ENCODE measurements at places on chromosomes 3 and 15. TPM values are rescaled to one million over a fixed set of nuclear protein-coding genes. Genes with fewer than 3 reads are reported as not detected.

TRH gene
- total RNA-seq = not detected

RFC4 gene
- 13.0 TPM for total RNA-seq

C3orf22 gene
- not detected for total RNA-seq

PPP4R2 gene
- total RNA-seq = 77.6 TPM

RTP4 gene
- not detected for total RNA-seq

LRTM1 gene
- not detected for total RNA-seq

AMIGO3 gene
- 0.52 TPM for total RNA-seq

TP63 gene
- not detected for total RNA-seq

ZNF774 gene
- total RNA-seq = 2.3 TPM

TMC3 gene
- not detected for total RNA-seq

GOLGA8Q gene
- total RNA-seq = not detected

THRB gene
- not detected for total RNA-seq

LPP gene
- total RNA-seq = 94.4 TPM

CPNE9 gene
- total RNA-seq = not detected

CEP152 gene
- total RNA-seq = 6.2 TPM

INO80 gene
- total RNA-seq = 21.1 TPM

RASGRP1 gene
- total RNA-seq = 0.91 TPM

PLSCR1 gene
- total RNA-seq = 11.6 TPM

TMEM207 gene
- total RNA-seq = not detected

TUSC7 gene
- total RNA-seq = not detected

SV2B gene
- not detected for total RNA-seq

ARNT2 gene
- total RNA-seq = 15.1 TPM

CHRNA3 gene
- not detected for total RNA-seq

FBXO22 gene
- 49.2 TPM for total RNA-seq

NOX5 gene
- 0.18 TPM for total RNA-seq

ZNF860 gene
- 0.57 TPM for total RNA-seq

PLCB2 gene
- 0.55 TPM for total RNA-seq

CFAP20DC gene
- total RNA-seq = 1.8 TPM

USP50 gene
- total RNA-seq = not detected

KLHL40 gene
- not detected for total RNA-seq

ROPN1 gene
- not detected for total RNA-seq

ALG1L2 gene
- total RNA-seq = 0.81 TPM

KLHL6 gene
- total RNA-seq = not detected

DPPA2 gene
- total RNA-seq = not detected

THSD4 gene
- total RNA-seq = 38.7 TPM

XCR1 gene
- not detected for total RNA-seq

MOBP gene
- not detected for total RNA-seq

GOLGA6B gene
- not detected for total RNA-seq

TIMP4 gene
- total RNA-seq = not detected

All from HFFc6 (cell line).